Heart left ventricle (tissue), 16 donors: ENCODE measurements at places on chromosomes 11 and 22.
A peak's percentile ranks its signal among the peaks of the same experiment; 100 is the strongest.

DNA sequence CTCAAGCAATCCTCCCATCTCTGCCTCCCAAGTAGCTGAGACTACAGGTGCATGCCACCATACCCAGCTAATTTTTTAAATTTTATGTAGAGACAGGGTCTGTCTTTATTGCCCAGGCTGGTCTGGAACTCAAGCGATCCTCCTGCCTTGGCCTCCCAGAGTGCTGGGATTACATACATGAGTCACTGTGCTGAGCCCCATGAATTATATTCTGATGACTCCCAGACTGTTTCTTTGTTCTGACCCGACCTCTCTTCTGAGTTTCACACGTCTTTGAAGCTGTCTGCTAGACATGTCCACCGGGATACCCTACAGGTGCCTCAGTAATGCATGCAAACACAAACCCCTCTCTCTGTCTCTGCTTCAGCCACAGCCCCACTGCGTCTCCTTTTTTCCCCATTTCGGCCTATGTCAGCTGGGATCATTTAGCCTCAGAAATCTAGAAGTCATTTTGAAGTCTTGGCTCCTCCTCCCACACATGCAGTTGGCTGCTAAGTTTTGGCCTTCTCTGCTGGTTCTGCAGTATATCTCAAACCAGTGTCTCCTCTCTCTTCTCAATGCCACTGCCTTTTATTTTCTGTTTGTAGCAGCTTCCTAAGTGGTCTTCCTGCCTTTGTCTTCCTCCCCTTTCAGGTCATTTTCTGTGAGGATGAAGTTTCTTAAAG is 4.8 kb downstream of the VPS26B start:
- no peak for DNase-seq

DNA sequence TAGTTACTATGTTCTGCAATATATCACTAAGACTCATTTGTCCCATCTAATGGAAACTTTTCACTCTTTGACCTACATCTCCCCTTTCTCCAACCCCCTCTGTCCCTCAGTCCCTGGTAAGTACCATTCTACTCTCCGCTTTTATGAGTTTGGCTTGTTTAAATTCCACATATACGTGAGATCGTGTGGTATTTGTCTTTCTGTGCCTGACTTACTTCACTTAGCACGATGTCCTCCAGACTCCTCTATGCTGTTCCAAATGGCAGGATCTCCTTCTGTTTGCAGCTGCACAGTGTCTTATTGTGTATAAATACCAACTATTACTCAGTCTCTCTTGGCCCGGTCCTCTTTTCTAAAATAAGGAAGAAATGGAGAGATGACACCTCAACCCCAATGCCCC is 205.4 kb upstream of the NTM start:
- no peak for DNase-seq

DNA sequence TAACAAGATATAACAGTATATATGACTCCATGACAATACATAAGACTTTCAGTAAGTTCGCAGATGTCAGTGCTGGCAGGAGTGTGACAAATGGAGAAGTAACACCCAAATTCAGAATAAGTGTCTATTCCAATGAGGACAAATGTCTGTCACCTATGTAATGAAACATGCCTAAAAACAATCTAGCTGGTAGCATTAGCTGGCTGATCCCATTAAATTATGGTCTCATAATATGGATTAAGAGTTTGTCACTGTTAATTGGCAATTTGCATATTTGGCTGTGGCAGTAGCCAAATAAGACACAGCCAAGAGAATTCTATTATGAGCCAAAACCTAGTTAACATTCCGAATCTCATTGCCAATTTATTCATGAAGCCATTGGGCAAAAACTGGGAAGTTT is 30.2 kb upstream of the CAVIN3 start:
- DNase-seq, result no peak

- DNase-seq, result peak; percentile 68
These were observed 405 bp downstream of the SFI1 start for GRCh38 chr22:31496735-31497146.

- DNase-seq, result no peak
These were observed 131.9 kb downstream of the WNT7B start for GRCh38 chr22:45845076-45845487.

GRCh38 chr11:17533778-17534415 is 10.3 kb downstream of the USH1C start:
- DNase-seq, result no peak

GRCh38 chr11:1205121-1205986 is 17.5 kb upstream of the MUC5B start:
- DNase-seq, result peak; percentile 9

DNA sequence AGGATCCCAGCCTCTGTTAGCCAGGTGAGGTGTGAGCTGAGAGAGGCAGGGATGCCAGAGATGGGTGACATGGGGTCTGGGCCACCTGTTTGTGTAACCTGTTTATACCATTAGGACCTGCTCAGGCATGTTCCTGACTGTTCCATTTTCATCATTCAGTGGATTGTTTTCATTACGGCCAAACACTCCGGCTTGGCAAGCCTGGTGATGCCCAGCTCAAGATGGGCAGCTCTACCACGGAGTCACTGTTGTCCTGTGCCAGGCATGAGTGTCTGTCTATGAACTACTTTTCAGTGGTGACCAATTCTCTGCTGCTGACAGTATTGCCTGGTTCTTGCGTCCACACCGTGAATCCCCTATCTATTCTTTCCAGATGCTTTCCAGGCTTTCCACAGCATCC is 71.5 kb upstream of the SLC22A12 start:
- no peak for DNase-seq

GRCh38 chr11:34154059-34154875 is 48.8 kb downstream of the NAT10 start:
- DNase-seq, result no peak

GRCh38 chr11:68181719-68182451 is 31.2 kb downstream of the KMT5B start:
- no peak for DNase-seq

DNA sequence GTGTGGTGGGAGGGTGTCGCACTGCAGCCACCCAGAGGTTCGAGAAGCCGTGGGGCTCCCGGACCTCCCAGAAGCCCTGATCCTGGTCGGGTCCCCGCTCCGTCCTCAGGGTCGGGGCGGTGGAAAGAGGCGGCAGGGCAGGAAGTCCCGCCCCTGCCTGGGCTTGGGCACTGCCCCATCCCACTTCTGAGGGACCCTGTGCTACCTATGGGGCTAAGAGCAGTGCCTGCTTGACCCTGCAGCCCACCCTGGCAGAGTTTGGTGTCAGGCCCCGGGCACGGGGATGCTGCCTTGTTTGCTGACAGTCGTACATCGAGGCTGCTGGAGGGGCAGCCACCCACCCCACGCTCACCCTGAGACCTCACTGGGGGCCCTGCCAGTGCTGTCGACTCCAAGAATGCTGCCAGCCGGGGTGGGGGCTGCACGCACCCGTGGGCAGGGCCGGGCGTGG is 19.4 kb downstream of the RNH1 start:
- peak; percentile 60 for DNase-seq

GRCh38 chr11:132911186-132911585 is 621.1 kb downstream of the OPCML start:
- DNase-seq, result no peak

- DNase-seq, result no peak
These were observed 26.8 kb downstream of the GAB2 start for GRCh38 chr11:78390809-78391208.

DNA sequence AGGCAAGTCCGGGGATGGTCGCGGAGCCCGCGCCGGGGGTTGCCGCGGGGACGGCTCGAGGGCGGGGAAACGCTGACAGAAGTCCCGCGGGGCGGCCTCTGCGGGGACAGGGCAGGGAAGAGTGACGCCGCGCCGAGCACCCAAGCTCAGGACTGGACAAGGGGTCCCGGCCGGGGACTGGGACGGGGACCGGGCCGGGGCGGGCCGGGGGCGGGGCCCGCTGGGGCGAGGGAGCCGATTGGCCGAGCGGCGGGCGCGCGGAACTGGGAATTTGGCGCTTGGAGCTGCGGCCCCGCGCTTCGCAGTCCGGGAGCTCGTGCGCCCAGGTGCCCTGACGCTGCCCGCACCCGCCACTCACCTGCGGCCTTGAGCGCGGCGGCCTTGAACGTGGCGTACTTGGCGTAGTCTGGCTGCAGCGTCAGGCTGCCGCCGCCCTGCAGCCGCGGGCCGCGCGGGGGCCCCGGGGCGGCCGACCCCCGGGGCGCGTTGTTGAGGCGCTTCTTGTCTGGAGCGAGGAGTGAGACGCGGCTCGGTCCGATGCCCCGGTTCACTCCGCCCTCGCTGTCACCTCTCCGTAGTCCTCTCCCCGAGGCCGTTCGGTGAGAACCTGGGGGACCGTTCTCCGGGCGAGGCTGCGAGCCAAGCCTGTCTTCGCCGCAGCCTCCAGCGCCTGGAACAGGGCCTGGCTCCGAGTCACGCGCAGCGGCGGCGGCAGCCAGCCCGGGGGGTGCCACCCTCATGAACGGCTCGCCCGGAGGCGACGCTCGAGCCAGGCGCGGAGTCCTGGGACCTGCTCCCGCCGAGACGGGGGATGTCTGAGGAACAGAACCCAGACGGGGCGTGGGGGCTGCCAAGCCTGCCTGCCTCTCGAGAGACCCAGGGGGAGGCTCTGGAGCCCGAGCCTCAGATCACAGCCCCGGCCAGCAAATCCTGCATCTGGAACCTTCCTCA is 4.5 kb downstream of the SHISA8 start:
- no peak for DNase-seq

DNA sequence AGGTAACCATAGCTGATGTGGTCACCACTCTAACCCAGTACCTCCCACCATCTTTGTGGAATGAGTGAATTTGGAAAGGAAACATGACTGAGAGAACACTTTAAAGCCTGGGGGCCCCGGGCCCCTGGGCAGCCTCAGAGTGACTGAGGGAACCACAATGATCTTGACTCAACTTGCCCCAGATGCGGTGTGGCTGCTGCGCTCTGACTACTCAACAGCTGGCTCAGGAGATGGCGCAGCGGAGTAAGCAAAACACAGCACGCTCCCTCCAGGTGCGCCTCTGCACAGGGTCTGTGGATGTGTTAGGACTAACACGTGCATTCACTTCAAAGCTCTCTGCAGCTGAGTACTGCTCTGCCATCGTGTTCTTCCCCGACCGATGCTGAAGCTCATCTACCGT is 5.9 kb downstream of the RNF215 start:
- no peak for DNase-seq

DNA sequence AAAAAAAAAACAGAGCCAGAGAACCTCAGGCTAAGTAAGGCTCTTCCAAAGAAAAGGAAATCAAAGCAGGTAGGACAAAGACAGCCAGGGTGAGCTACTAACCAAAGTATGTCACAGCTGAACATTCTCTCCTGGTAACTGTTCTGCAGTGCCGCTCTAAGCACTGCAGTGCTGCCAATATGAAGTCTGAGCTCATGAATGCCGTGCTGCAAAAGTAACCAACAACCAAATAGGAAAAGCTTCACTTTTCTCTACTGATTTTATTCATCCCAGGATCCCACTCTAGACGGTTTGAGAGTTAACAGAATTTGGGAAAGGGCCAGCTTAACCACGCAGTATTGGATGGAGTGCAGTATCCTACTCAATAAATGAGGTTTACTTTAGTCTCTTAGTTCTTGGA is 3.5 kb downstream of the SIK3 start:
- no peak for DNase-seq

DNA sequence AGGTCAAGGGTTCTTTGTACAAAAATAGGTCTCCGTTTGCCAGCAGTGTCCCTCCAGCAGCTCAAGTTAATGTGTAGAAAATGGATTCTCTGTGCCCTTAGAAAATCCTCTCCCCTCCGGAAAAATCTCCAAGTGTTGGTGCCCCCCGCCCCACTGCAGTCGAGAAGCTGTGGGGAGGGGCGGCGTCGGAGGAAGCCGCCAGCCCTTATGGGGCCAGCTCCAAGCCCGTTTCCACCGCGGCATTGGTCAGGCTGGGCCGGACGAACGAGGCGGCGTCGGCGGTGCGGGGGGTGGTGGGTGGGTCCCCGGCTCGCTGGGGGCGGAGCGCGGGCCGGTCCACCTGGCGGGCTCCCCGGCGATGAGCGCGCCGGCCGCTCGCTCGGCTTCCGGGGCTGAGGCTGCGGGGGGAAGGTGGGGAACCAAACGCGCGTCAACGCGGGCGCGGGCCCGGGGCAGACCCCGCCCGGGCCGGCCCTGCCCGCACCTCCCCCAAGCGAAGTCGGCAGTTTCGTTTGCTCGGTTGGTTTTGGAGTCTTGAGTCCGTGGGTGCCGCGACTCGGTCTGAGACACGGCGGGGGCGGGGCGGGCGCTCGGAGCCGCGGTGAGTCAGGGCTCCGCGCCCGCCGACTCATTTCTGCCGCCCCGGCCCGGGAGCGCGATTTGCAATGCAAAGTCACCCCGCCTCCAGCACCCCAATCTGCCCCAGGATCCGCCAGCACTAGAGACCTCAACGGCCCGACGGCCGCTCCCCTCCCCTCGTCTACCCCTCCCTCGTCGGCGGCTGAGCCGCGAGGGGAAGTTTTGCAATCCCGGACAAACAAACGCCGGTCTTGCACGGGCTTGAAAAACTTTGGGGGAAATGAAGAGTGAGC is 1.4 kb downstream of the ASCL2 start:
- peak; percentile 58 for DNase-seq

DNA sequence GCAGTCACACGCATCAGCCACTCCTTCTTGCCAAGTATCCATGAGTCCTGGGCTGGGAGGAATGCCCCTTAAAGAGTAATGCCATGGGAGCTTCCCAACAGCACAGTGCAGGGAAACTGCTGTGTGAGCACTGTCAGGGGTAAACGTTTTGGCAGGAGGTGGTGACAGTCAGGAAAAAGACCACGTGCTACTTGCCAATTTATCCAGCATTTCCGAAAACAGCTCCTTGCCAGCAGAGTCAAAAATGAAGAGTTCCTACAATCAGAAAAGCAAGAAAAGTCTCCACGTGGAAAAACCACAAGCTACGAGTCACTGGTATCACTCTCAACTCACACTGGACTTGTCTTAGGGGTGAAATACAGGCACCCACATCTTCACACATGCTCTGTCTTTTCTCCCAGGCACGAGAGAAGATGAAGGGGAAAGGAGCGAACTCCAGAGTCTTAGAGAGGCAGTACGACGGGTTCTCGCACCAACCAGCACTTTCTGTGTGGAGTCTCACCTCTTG is 9.9 kb downstream of the IFT27 start:
- DNase-seq, result no peak

DNA sequence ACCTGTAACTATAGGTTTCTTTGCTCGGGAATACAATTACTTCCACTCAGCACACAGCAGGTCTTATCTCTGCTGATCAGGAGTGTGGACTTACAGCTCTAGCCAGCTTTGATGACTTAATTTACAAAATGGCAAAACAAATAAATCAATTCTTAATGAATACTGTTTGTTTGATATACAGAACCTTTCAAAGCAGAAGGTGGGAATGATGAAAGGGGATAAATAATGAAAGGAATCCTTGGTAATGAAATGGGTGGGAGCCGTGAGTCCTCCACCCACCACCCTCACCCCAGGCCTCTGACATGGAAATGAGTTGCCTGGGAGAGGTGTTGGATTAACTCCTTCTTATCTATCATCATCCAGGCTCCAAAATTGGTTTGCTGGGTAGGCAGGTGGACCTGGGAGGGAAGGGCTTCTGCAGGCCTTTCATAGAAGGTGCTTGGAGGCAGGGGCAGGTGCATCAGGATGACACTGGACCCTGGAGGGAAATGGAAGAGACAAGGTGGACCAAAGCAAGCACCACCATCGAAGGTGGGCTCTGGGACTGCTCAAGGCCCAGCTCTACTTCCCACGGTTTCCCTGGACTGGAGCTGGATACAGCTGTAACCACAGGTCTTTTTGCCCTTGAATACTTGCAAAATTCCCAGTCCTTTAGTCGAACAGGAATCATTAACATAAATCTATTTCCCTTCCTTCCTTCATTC is 23.0 kb downstream of the POU2AF1 start:
- no peak for DNase-seq

GRCh38 chr11:44556735-44557409 is 8.6 kb upstream of the CD82 start:
- DNase-seq, result peak; percentile 64
